NCI-H2081 treated with DMSO at 0.1 percent for 48 hours (cell line): ENCODE measurements at places on chromosomes 13 and 19.

- no peak for DNase-seq
These were observed 10.5 kb downstream of the ZNF44 start for GRCh38 chr19:12284226-12284625.

GRCh38 chr19:2186071-2186846 is 22.5 kb downstream of the DOT1L start:
- DNase-seq: no peak

- no peak for DNase-seq
These were observed 42.6 kb downstream of the KLF2 start for GRCh38 chr19:16367261-16367683.

DNA sequence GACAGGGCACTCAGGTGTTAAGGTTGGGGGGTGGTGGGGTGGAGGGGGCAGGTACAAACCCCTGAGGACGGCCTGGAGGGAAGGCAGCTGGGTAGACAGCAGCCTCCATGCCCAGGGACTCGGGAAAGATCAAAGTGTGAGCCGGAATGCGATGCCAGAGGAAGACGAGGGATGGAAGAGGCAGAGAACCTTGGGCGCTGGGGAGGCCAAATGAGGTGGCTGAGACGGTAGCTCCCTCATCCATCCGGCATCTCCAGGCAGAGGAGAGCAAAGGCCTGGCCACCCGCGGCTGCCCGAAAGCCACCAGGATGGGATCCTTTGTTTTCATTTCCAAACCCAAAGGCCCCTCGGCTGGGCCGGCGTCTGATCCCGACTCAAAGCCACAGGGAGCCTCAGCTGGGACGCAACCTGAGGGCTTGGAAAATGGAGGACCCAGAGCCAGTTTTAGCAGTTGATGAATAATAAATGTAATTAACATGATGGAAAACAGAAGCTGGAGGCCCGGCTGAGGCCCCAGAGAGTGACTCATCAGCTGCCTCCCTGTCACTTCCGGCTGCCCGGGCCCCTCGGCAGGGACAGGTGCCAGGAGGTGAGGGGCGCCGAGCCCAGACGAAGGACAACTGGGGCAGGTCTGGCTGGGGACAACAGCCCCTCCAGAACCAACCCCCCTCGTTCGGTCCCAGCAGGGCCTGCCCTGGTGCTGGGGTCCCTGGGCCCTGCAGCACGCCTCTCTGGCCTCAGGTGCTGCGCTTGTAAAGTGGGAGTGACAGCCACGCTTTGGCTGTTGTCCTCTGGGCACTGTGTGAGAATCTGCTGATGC is 61.6 kb downstream of the CEBPG start:
- DNase-seq: no peak

DNA sequence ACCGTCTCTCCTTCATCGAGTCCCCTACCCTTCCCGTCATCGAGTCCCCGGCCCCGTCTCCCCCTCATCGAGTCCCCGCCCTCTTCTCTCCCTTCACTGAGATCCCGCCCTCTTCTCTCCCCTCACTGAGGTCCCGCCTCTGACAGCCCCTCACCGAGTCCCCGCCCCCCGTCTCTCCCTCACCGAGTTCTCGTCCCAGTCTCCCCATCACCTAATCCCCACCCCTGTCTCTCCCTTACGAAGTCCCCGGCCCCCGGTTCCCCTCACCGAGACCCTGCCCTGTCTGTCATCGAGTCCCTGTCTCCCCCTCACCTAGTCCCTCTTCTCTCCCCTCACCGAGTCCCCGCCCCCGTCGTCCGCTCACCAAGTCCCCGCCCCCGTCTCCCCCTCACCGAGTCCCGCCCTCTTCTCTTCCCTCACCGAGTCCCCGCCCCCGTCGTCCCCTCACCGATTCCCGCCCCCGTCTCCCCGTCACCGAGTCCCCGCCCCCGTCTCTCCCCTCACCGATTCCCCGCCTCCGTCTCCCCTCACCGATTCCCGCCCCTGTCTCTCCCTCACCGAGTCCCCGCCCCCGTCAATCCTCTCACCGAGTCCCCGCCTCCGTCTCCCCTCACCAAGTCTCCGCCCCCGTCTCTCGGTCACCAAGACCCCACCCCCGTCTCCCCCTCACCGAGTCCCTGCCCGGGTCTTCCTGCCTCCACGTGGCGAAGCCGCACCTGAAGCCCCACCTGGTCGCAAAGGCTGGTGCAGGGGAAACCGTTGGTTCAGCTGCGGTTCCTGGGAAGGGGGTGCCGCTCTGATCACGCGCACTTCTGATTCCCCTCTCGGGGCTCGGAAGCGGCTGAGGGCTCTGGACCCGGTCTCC is 23.9 kb upstream of the ZNF846 start:
- DNase-seq: peak; percentile 41

DNA sequence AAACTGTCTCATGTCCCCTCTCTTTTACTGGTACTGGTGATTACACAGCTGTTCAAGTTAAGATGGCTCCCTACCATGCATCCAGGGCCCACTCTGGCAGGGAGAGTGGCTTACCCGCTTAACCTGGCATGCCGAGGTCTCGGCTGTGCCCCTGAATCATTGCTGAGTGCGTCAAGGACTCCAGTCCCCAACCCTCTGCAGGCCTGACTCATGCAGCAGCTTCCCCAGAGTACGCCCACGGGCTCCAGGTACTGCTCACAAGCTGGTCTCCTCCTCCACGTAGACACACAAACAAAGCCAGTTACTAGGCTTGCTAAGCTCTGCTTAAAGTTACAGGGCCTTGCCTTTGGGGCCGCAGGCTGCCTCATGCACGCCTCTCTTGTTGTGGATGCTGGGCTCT is 447.4 kb downstream of the COG6 start:
- DNase-seq: no peak

DNA sequence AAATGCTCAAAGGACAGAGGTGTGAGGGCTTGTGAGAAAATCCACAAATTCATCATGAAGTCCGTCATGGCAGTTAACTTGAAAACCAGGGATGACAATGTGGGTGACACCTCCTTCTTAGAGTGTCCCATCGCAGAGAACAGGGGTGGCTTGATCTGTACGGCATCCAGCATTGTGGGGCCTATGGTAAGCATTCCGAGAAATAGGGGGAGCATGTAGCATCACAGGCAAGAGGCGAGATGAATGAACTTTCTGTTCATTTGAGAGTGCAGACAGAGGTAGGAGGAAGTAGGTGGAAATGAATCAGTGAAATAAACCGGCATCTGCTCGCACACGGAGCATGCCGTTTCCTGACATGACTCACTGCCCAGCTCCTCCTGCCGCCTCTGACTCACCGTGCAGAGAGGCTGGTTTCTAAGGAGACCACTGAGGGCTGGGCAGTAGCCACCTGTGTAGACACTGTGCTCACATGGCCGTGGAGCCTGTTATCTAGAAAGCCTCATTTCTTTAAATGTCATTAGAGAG is 339.0 kb downstream of the RFC3 start:
- DNase-seq: peak; percentile 60

DNA sequence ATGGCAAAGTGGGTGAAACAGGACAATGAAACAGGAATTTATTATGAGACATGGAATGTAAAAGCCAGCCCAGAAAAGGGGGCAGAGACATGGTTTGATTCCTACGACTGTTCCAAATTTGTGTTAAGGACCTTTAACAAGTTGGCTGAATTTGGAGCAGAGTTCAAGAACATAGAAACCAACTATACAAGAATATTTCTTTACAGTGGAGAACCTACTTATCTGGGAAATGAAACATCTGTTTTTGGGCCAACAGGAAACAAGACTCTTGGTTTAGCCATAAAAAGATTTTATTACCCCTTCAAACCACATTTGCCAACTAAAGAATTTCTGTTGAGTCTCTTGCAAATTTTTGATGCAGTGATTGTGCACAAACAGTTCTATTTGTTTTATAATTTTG is 8.6 kb downstream of the CLN5 start:
- no peak for DNase-seq

- DNase-seq: no peak
These were observed 1065.1 kb upstream of the SPRY2 start for GRCh38 chr13:81406022-81406421.

- DNase-seq: no peak
These were observed 15.1 kb downstream of the PLPP2 start for GRCh38 chr19:275958-276646.

DNA sequence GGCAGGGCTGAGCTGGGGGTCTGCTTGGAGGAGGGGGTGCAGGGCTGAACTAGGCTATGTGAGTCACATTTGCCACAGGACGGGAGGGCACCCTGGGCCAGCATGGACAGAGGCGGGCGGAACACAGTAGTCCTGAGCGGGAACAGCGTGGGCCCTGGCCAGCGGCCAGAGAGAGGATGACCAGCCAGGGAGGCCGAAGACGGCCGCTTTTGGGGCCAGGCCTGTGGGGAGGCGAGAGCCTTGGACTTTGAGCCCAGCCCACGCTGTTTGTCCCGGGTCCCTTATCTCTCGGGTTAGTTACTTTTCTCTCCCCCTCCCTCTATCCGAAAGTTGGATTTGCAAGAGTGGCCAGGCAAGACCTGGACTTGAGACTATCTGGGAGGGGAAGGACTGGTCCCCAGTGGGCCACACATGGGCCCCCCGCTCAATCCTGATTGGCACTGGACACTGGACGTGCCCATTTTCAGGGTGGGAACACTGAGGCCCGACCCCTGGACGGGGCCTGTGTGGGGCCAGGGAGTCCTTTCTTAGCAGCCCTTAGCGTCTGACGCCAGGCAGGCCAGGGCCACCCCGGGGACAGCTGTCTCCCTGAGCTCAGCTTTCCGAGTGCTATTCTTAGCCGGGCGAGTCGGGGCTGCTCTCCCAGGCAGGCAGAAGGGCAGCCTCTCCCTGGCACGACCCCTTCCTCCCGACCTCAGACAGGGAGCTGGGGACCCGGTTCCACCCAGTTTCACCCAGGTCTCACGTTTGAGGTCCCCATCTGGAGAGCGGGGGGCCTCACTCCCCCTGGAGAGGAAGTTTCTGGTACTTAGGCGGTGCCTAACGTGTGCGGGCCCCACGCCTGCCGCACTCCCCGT is 833 bp downstream of the GAMT start:
- DNase-seq: no peak

DNA sequence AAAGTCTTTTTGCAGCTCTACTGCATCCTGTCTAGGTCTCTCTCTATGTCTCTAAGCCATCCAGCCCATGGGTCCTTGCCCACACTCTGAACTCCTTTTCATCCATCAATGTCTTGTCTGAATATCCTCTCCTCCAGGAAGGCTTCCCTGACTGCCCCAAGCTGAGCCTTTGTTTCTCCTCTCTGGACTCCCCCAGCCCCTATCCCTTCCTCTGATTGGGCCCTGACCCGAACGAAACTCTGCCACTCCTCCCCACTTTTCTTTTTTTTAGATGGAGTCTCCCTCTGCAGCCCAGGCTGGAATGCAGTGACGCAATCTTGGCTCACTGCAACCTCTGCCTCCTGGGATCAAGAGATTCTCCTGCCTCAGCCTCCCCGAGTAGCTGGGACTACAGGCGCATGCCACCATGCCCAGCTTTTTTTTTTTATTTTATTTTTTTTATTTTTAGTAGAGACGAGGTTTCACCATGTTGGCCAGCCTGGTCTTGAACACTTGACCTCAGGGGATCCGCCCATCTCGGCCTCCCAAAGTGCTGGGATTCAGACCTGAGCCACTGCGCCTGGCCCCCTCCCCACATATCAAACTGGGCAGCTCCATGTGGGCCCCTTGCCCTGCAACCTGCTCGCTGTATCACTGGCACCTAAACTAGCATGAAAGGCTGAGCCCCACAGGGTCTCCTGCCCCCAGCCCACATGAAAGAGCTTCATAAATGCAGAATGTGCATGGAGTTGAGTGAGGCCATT is 870 bp upstream of the UNC13A start:
- DNase-seq: no peak

GRCh38 chr19:50178859-50179537 is 15.9 kb upstream of the IZUMO2 start:
- no peak for DNase-seq

GRCh38 chr19:41575998-41576397 is at the start of gene CEACAM21:
CEACAM21 (plus strand) TSS chr19:41576166; CDS start chr19:41576275, 109 bp downstream.
- no peak for DNase-seq

- DNase-seq: no peak
These were observed 36.9 kb upstream of the DCUN1D2 start for GRCh38 chr13:113527272-113527958.

DNA sequence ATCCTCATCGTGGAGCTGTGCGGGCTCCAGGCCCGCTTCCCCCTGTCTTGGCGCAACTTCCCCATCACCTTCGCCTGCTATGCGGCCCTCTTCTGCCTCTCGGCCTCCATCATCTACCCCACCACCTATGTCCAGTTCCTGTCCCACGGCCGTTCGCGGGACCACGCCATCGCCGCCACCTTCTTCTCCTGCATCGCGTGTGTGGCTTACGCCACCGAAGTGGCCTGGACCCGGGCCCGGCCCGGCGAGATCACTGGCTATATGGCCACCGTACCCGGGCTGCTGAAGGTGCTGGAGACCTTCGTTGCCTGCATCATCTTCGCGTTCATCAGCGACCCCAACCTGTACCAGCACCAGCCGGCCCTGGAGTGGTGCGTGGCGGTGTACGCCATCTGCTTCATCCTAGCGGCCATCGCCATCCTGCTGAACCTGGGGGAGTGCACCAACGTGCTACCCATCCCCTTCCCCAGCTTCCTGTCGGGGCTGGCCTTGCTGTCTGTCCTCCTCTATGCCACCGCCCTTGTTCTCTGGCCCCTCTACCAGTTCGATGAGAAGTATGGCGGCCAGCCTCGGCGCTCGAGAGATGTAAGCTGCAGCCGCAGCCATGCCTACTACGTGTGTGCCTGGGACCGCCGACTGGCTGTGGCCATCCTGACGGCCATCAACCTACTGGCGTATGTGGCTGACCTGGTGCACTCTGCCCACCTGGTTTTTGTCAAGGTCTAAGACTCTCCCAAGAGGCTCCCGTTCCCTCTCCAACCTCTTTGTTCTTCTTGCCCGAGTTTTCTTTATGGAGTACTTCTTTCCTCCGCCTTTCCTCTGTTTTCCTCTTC is 6.3 kb downstream of the MYADM start:
- no peak for DNase-seq

DNA sequence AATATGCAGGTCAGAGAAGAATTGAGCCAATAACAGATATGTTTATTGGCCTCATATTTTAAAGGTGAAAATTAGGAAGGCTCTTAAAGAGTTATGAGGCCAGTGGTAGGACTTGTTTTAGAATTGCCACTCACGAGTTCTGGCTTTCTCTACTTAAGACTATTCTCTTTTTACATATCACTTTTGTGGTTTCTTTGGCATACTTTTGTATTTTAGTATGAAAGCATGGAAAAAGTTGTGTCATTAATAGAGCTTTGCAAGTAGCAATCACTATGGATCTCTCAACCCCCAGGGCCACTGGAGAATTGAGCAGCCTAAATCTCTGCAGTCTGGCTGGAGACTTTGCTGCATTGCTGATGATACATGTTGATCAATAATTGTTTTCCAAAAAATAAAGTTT is 64.6 kb upstream of the SOX21 start:
- DNase-seq: no peak

DNA sequence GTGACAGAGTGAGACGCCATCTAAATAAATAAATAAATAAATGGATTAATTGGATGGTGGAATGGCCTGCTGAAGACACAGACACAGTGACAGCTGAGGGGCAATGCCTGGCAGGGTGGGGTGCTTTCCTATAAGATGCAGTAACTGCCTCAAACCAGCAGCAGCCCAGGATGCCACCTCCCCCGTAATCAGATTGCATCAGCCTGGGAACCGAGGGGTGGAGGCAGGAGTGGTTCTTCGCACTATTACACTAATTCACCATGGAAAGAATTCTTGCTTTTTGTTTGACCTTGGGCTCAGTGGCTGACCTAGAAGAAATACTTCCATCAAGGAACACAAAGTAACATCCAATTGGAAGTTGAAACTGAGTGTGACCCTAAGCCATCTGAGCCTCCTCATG is 31.6 kb upstream of the USP12 start:
- no peak for DNase-seq
